ELF-1 (cell line): ENCODE measurements at places on chromosomes 4 and X.
A peak's percentile ranks its signal among the peaks of the same experiment; 100 is the strongest.

DNA sequence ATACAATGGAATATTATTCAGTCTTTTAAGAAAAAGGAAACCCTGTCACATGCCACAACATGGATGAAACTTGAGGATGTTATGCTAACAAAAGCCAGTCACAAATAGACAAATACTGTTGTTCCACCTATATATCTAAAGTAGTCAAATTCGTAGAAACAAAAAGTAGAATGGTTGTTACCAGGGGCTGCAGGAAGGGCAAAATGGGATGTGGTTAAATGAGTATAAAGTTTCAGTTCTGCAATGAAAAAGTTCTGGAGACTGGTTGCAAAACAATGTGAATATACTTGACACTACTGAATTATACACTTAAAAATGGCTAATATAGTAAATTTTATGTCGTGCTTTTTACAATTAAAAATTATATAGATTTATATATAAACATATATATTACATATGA is 12.2 kb downstream of the SPOCK3 start:
- DNase-seq: no peak

DNA sequence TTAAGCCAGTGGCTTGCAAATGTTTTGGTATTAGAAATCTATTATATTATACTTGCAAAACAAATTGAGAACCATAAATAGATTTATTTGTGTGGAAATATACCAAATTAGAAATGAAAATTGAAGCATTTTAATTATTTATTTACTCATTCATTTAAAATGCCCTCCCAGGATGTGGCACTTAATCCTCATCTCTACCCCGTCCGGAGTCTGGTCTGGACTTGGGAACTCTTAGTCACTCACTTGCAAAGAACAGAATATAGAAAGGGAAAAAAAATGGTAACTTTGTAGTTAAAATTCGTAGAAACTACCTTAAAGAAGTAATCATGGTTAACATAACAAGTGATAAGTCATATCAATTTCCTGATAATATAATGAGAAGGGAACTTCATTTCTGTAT is 775.9 kb upstream of the INTU start:
- no peak for DNase-seq

- DNase-seq: no peak
Measured at GRCh38 chr4:24024157-24024556, 134.3 kb upstream of the PPARGC1A start.

GRCh38 chr4:14726877-14727361 is 275.4 kb upstream of the CPEB2 start:
- no peak for DNase-seq

GRCh38 chr4:139603576-139604410 is 47.8 kb upstream of the SETD7 start:
- peak; percentile 76 for DNase-seq

DNA sequence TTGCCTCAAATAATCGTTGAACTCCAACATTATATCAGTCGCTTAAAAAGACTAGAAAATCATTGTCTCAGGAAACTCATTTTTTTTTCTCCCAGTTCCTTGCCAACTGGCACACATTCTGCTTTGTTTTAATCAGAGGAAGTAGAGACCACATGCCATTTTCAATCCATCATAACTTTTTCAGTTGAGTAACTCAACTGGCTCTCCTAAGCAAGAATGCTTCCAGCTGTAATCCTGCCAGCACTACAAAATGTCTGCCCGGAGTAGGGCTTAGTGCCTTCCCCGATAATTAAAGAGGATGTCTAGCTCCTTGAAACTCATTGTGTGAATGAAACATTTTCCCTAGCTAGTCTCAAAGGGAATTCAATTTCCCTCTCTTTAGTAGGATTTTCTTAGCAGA is 33.0 kb downstream of the FREM3 start:
- no peak for DNase-seq

- DNase-seq: no peak
Measured at GRCh38 chrX:132467026-132467425, 21.8 kb downstream of the MBNL3 start.

DNA sequence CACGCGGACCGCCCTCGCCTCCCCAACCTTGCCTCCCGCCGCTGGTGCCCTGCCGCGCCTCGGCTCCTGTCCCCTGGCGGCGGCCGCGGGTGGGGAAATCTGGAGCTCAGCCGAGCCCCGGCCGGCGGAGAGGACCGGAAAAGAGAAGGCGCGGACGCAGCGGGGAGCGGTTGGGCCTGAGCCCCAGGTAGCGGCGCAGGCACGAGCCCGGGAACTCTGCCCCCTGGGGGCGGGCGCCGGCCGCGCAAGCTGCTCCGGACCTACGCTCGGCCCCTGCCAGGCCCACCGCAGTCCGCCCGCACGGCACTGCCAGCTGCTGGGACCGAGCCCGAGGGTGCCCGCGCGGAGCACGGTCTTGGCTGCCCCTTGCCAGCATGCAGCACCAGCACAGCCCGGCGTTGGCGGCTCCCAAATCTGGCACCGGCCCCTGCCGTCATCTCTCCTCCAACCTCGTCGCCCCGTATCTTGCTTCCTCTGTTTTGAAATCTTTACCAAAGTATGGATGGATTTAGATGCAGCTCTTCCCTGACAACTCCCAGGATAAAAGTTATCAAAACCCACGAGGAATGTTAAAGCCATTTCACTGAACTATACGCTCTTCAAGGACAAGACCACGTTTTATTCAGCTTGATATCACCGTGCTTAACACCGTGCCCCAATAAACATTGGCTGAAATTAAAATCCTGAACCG is at the start of gene PRSS12:
TSS of gene PRSS12 (minus strand) at position 161 of the 691 bp plus-strand sequence. CDS start 283 bp downstream, outside the sequence.
- peak; percentile 89 for DNase-seq

GRCh38 chrX:20116577-20117240 is at the start of gene MAP7D2:
Gene MAP7D2, minus strand, starts transcription at chrX:20116907. Its CDS starts 28 bp downstream, at chrX:20116879.
- peak; percentile 48 for DNase-seq

DNA sequence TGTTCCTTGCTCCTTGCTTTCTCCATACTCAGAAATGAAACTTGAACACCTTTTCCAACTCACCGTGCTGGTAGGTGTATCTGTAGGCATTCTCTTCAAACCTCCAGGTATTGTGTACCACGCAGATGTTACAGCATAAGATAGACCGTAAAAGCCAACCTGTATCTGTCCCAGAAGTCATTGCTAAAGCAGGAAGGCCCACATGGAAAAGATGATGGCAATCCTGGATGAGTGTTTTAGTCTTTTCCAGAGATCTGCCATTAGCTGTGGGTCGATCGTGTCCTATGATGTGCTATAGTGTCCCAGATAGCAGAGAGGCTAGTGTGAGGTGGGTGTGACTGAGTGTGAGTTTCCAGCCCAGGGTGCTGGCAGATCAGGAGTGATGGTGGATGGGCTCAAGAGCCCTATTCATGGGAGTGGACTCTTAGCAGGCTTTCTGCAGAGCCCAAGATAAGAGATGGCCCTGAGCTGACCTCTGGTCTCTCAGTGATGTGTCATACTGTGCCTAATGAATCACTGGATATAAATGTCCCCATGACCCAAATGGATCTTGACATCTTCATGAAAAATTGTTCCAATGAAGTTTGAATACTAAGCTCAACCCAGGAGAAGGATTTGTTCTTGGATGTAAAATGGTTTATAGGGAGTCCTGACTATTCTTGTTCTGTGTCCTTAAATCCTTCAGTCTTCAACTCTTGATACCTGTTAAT is 69.1 kb upstream of the WDR1 start:
- DNase-seq: no peak

DNA sequence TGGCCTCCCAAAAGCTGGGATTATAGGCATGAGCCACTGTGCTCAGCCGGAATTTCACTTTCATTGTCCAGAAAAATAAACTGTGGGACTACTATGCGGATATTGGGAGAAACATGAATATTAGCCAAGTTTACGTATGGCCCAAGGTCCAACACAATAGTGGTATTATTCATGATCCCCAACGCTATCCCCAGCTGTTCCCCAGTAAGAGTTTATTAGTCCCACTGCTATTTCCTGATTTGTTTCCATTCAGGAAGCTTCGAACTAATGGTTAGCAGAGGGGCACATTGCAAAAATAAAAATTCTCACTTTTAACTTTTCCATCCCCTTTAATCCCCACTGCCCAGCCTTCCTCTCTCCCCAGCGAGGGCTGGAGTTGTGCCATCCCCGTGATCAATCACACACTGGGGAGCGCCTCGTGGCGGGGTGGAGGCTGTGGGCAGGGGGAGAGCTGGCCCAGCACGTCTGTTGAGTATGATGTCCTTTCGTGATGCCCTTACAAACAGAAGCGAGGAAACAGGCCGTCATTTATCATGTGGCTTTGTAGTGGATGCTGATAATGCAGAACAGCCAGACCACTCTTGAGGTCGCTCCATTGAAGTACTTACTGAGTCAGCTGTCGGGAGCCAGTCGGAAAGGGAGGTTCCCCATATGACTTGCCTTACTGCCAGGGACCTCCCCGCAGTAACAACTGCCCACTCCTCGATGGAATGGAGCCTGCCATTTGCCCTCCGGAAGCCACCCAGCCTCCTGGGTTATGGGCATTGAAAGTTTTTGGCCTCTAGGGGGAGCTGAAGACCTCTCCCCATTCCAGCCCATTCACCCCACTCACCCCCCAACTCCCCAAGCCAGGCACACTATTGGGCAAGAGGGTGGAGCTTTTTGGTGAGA is 117.0 kb downstream of the KDR start:
- peak; percentile 38 for DNase-seq
